ENCODE measurements at places on chromosomes 16 and 17. TPM values are rescaled to one million over a fixed set of nuclear protein-coding genes. Genes with fewer than 3 reads are reported as not detected.

DNA sequence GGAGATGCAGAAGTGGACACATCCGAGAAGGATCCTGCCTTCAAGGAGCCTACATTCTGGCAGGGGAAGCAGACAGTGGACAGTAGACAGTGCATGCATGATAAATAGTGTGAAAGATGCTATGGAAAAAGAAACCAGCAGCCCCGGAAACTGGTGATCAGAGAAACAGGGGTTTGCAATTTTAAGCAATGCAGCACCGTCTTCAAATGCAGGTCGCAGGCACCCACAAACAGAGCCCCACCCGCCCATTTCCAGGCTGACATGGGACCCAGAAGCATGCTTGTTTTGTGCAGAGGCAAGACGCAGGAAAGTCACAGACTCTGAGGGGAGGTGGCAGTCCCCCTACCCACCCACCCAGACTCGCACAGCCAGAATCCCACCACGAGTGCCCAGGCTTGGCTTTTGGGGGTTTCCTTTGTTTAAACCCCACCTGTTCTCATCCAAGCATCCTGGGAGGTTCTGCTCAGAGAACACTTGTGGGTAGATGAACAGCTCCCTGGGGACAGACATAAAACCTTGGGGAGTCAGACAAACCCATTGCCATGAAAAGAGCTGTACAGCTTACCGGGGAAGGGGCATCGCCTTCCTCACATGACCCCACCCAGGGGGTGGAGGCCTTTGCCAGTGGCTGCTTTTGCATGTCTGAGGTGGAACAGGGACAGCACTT is 114.3 kb downstream of the MGAT5B start:
- DNase-seq = no peak

- DNase-seq = no peak
Measured at GRCh38 chr17:81074875-81075274, 39.9 kb downstream of the BAIAP2 start.

GRCh38 chr17:73524941-73525679 is 119.1 kb downstream of the SDK2 start:
- DNase-seq = no peak

DNA sequence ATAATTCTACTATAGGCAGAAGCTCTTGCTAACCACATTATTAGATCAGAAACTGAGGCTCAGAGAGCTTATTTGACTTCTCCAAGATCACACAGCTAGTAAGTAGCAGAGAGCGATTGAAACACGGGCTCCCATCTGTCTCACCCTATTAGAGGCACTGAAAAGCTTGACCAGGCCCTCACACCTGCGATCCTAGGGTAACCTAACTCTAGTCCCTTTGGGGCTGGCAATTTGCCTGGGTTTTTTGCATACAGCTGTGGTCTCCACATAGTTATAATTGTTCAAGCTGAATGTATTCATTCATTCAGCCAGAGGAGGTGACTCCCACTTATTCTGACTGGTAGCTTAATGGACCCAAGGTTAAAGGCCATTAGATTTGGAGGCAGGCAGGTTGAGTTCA is 121.2 kb downstream of the ANKFN1 start:
- DNase-seq = no peak

DNA sequence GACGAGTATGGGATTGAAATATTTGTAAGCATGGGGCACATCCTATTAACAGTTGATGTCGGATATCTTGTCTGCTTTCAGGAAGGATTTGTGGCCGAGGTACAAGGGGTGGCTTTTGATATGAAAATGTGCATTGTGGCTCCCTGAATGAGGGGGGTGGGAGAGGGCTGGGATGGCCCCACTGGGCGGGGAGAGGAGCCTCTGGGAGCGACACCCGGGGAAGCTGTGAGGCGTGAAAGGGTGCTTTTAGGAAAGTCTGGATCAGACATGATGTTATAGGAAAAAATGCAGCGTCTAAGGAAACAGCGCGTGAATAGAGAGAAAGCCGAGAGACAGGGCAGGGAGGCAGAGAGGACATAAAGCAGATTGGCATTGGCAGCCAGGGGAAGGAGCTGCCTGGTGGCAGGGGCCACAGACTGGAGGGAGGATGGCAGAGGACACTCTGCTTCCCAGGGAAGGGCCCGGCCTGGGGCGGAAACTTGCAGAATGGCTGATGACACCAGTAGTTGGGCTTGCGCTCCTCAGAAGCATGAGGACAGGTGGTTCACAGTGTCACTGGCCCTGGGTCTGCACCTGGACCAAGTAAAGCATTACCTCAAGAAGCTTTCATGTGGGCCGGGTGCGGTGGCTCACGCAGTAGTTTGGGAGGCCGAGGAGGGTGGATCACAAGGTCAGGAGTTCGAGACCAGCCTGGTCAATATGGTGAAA is 95.7 kb downstream of the NTN1 start:
- DNase-seq = no peak

DNA sequence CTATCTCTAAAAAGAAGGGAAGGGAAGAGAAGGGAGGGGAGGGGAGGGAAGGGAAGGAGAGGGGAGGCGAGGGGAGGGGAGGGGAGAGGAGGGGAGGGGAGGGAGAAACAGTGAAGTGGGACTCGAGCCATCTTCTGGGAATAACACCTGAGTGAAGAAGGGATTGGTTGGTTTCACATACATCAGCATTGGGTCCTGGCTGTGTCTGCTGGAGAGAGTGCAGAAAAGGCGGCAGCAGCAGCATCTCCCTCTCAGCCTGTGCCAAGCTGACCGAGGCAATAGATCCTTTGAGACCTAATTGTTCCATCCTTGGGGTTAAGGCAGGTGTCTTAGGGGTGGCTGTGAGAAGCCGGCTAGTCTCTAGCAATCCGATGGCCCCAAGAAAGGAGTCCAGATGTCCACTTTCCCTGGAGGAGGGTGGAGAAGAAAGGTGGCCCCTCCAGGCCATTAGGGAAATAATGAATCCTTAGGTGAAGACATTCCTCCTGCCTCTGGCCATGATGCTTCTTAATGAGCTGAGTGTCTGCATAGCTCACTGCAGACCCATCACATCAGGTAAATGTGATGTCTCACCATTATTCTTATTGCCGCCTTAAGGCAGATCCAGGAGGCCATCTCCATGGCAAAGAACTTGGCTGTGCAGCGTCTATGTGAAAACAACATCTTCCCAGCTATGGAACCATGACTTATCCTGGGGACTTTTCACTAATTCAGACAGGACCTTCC is 71.6 kb downstream of the WIPI1 start:
- no peak for DNase-seq

DNA sequence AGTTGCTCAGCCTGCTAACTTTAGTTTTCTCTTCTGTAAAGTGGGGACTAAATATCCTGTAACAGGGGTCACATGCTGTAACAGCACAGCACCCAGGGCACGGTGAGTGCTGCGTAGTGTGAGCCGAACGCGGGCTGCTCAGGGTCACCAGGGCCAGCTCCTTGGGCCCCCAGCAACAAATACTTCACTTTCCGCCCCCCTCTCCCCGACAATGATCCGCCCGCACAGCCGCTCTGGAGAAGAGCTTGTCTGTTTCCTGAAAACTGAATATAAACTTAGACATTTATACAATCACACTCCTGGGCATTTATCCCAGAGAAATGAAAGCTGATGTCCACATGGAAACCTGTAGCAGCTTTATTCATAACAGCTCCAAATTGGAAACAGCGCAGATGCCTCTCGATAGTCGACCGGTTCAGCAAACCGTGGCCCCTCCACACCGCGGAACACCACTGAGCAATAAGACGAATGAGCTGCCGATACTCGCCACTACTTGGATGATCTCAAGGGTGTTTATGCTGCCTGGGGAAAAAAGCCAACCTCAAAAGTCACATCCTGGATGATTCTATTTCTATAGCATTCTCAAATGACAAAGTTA is 267.2 kb downstream of the PARN start:
- no peak for DNase-seq

DNA sequence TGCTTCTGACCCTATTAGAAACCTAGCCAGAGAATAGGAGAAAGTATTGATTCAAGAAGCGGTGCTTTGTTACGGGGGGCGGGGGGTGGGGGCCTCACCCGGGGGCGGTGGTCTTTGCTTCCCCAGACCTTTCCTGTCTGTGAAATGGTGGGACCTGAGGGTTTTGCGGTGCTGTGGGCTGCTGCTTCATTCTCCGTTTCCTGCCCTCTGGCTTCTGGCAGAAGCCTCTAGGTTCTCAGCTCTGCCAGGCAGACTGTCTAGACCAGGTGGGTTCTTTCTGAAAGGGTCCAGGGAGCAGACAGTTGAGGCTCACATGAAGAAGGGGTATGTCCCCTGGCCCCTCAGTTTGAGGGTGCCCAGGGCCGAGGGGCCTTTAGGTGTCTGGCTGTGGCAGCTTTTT is 14.0 kb downstream of the GSE1 start:
- DNase-seq = no peak

KRT26 gene
- total RNA-seq = not detected

HAP1 gene
- total RNA-seq = not detected

DNA sequence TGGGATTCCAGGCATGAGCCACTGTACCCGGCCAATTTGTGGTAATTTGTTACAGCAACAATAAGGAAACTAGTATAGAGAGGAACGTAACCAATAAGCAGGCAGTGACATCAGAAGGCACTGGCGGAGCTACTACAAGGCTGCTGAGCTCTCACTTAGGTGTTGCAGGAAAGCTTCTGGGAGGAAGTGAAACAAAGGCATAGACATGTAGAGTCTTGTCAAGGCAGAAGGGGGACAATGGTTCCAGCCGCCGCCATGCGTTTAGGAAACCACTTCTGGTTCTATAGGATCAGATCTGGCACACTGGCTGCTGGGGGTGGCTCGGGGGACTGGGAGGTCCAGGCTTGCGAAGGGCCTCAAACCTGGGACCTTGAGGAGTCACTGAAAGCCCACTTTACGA is 9.4 kb upstream of the CPSF4L start:
- DNase-seq = no peak

RNF167 gene
- 95.6 TPM for total RNA-seq

- DNase-seq = no peak
Measured at GRCh38 chr17:63354256-63354655, 91.8 kb downstream of the CYB561 start.

- DNase-seq = no peak
Measured at GRCh38 chr17:53475002-53475401, 347.7 kb upstream of the KIF2B start.

DNA sequence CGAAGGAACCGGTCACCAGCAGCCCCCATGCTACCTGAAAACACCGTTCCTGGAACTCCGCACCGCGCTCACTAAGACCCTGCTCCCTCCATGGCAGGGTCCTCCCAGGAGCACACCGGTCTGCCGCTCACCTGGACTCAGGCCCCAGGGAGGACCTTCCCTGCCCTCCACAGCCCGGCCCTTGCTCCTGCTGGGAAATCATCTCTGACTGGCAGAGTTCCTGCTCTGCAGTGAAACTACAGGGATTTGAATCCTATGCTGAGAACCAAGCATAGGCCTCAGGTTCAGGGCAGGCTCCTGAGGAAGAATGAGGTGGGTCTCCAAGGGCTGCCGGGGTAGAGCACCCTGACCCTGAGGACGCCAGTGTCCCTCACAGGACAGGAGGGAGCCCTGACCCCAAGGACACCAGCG is 88.5 kb downstream of the KCNJ12 start:
- DNase-seq = no peak

GRCh38 chr17:2398655-2399571 is 1.9 kb downstream of the MNT start:
- DNase-seq = no peak

RNU2-1 gene
- total RNA-seq = 5,669 TPM

DNA sequence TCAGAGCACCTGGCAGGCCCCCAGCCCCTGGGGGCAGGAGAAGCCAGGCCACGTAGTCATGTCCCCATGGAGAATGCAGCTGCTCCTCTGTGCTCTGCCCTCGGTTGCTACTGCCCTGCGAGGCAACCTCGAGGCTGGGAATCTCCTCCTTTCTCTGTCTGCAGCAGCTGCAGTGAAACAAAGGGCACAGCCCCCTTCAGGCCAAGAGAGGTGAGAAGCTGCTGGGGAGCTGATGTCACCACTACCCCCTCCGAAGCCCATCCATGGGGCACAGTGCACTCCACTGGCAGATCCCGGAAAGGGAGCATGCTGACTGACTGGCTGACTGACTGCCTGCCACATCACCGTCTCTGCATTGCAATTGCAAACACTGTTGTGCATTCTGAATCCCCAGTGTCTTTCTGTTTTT is 103.7 kb downstream of the GRIN2A start:
- no peak for DNase-seq

GRCh38 chr17:40418428-40418706 is 671 bp upstream of the TOP2A start:
- peak; percentile 45 for DNase-seq

- no peak for DNase-seq
Measured at GRCh38 chr17:8670421-8670820, 39.9 kb upstream of the MYH10 start.

DNA sequence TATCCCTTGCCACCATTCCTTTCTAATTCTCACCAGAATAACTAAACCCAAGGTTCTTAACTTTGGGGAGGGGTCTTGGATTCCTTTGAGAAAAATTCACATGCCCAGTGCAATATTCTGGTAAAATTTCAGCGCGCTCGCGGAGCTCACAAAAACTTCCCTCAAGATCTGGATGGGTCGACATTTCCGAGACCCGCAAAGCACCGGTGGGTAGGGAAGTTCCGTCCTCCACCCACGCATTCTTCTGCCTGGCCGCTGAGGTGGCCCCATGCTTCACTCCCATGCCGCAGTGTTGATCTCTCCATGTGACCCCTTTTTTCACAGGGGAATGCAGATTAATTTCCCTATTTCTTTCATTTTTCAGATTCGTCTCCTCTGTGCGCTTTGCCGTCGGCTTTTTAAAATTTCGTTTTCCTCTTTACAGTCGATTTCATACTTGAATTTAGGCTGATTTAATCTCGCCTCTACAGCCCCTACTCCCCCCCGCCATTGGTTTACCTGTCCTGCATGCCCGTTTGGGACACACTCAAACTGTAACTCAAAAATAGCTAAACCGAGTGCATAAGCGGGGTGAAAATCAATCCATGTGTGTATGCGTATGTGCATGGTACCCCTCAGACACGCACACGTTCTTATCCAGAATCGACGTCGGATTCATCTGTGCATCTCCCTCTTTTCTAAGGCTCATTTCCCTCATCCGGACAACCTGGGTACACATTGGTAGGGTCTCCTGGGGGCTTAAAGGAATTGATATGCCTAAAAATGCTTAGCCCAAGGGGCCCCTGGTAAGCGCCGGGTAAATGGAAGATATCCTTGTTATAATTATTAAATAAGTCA is 1.4 kb upstream of the SP6 start:
- no peak for DNase-seq

- peak; percentile 18 for DNase-seq
Measured at GRCh38 chr16:38941-39892, 14.2 kb downstream of the POLR3K start.

BRICD5 gene
- total RNA-seq = 5.9 TPM

DNA sequence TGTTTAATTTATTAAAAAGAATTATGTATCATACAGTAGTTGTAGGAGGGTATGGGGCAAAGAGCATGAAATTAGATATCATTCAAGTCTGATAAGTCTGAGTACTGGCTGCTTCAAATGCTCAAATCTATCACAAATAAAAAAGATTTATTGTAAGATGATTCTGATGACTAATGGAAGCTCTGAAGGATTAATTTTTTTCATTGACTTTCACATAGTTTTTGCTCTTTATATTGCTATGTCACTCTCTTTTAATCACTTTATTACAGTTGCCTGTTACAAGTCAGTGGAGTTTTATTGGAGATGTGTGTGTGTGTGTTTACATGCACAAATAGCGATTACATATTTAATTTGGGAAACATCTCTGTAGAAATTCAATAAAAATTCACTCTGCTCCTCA is 15.0 kb downstream of the MAP2K4 start:
- DNase-seq = no peak
